ENCODE measurements at places on chromosomes 1 and 21.

GRCh38 chr1:154698320-154699096 is 90.5 kb upstream of the ADAR start:
- no peak for DNase-seq

- no peak for DNase-seq
Measured at GRCh38 chr1:81437213-81437612, 363.5 kb upstream of the ADGRL2 start.

DNA sequence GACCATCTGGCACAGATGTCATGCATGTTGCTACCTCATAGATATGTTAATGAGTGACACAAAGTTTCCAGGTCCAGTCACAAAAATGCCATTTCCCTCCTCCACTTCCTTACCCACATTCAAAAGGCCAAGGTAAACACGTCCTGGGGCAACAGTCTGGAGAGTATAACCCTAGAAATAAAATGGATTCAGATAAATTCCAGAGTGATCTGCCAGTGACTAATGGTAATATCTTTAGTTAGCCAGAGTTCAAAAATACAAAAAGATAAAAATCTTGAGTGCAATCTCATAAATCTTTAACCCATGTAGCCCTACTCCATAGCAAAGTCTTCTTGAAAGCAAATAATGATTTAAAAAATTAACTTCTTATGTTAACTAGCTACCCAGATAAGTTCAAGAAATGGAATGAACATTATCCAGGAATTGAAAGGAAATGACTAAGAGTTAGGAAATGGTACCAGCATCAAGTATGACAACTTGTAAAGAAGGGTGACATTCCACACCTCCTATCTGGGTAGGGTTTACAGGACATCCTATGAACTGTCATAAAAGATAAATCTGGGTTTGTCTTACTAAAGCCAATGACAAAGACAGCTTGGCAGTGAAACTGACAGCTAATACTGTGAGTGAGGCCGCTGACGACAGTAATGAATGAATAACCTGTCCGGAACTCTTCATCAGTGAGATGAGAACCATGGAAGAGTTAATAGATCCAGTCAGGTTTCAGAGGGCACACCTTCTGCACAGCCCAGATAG is 18.1 kb downstream of the RGS2 start:
- no peak for DNase-seq

DNA sequence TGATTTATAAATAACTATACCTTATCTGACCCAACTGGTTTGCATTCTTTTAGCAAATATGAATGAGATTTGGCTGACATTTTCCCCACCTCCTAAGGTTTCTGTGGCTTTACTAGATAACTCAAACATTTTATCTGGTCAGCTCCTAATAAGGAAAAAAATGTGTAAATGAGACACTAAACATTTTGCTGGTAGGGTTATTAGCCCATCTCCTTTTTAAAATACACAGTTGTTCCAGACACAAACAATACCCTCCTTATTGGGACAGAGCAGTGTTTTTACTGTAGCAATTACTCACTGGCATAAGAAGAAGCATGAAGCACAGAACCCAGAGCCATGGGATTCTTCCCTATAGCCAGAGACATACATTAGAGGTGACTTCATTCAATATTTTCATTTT is 53.8 kb upstream of the NUF2 start:
- no peak for DNase-seq

DNA sequence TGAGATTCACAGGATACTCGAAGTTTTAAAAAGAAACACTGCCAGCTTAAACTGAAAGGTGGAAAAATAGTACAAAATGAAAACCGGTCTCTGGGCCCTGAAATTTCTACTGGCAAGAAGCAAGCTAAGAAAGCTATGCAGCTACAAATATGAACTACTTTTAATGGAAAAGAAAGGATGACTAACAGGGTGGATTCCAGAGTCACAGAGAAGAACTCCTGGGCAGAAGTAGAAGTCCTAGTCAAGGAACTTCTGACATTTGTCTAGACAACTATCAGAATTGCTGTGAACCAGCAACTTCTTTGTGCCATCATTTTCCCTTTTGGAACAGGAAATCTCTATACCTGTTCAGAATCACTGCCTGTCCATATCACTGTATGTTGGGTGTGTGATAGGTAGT is 38.1 kb downstream of the CD160 start:
- no peak for DNase-seq

DNA sequence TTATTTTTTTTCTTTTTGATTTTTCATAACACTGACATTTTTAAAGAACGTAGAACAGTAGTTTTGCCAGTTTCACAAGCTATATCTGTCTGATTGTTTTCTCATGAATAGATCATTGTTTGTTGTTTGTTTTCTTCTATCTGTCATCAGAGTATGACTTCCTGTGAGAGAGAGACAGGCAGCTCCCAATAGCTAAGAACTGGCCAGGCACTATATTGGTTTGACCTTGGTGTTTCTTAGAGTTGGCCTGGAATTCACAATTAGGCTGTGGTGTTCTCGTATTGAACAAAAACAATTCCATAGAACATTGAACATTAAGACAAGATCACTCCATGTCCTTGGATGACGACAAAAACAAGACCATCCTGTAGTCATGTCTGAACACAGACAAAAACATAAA is 43.4 kb downstream of the RPS6KC1 start:
- no peak for DNase-seq

- no peak for DNase-seq
Measured at GRCh38 chr1:184708084-184708676, 46.5 kb downstream of the EDEM3 start.

GRCh38 chr1:109523706-109524105 is 14.2 kb upstream of the AMIGO1 start:
- no peak for DNase-seq

GRCh38 chr1:31674626-31675025 is 29.2 kb downstream of the COL16A1 start:
- no peak for DNase-seq

DNA sequence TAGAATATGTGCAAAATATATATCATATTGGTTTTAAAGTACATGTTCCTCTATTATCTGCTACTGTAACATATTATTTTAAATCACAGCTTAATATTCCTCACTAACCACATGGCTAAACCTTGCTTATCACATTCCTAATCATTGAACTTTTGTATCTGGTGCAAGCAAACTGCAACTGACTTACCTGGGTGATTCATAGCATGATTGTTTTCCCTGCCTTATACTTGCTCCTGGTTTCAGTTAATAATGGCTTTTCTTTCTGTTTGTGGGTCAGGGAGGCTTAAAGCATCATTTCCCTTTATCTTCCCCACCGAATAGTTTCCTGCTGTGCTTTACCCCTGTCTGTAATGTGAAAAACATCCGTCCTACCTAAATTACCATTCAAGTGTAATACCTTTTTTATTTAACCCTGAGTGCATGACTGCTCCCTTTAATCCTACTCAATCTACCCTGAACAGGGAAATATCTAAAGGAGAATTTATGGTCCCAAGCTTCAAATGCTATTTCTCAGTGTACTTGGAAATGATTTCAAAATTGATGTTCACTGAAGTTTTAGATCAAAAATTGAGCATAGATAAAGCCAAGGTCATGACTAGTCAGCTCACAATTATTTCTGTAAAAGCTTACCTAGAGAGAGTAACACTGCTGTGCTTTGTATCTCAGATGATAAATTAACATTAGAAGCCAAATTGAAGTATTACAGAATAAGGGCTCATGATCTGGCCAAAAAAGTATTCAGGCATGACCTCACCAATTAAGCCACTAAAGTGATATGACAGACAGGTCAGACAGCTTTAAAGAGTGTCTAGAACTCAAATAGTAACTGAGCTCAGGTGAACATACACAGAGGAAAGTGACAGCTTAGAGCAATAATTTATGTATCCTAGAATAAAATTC is 507.1 kb downstream of the BRINP3 start:
- DNase-seq = no peak

- no peak for DNase-seq
Measured at GRCh38 chr1:219476116-219476515, 136.8 kb downstream of the ZC3H11B start.

- no peak for DNase-seq
Measured at GRCh38 chr1:232751393-232752140, 53.6 kb upstream of the MAP10 start.
